ENCODE measurements at places on chromosomes 2 and 18. TPM values are rescaled to one million over a fixed set of nuclear protein-coding genes. Genes with fewer than 3 reads are reported as not detected.

The OR6B2 gene
- not detected for total RNA-seq

The GKN2 gene
- total RNA-seq, result not detected

The SMYD1 gene
- not detected for total RNA-seq

The SPATA3 gene
- not detected for total RNA-seq

The PJVK gene
- 2.5 TPM for total RNA-seq

The ALPG gene
- total RNA-seq, result not detected

Measured in smooth muscle cell of trachea (primary cell).